ENCODE measurements at places on chromosomes 13 and 19. TPM values are rescaled to one million over a fixed set of nuclear protein-coding genes. Genes with fewer than 3 reads are reported as not detected.

Gene LILRB1
- total RNA-seq: 0.03 TPM

Gene ZNF468
- total RNA-seq: 0.61 TPM

Gene FPR2
- not detected for total RNA-seq

Gene GPR183
- total RNA-seq: not detected

Gene PDCD5
- 436 TPM for total RNA-seq

Gene NOVA2
- 0.10 TPM for total RNA-seq

Gene CYP2S1
- total RNA-seq: 26.6 TPM

Gene NBEA
- total RNA-seq: 2.0 TPM

Gene GRIN3B
- 1.5 TPM for total RNA-seq

Gene CEBPA
- 9.8 TPM for total RNA-seq

Gene TMEM272
- not detected for total RNA-seq

Gene SRRM5
- total RNA-seq: 0.84 TPM

Gene ERFL
- total RNA-seq: 0.23 TPM

Gene KLK3
- not detected for total RNA-seq

Gene SLAIN1
- 0.55 TPM for total RNA-seq

Gene PSPN
- 0.92 TPM for total RNA-seq

Gene PEAK3
- not detected for total RNA-seq

Gene GAPDHS
- not detected for total RNA-seq

Gene POU2F2
- total RNA-seq: 0.37 TPM

Gene KIR2DL1
- total RNA-seq: not detected

Gene CPB2
- not detected for total RNA-seq

Gene TFPT
- total RNA-seq: 26.1 TPM

Gene MEF2B
- total RNA-seq: 0.39 TPM

Gene CCL25
- total RNA-seq: not detected

Gene KPTN
- 20.3 TPM for total RNA-seq

Gene ZNF543
- total RNA-seq: 1.5 TPM

Gene MED16
- 15.7 TPM for total RNA-seq

Gene TJP3
- 0.73 TPM for total RNA-seq
